Caki2 (cell line): ENCODE measurements at places on chromosomes 7 and 10.

DNA sequence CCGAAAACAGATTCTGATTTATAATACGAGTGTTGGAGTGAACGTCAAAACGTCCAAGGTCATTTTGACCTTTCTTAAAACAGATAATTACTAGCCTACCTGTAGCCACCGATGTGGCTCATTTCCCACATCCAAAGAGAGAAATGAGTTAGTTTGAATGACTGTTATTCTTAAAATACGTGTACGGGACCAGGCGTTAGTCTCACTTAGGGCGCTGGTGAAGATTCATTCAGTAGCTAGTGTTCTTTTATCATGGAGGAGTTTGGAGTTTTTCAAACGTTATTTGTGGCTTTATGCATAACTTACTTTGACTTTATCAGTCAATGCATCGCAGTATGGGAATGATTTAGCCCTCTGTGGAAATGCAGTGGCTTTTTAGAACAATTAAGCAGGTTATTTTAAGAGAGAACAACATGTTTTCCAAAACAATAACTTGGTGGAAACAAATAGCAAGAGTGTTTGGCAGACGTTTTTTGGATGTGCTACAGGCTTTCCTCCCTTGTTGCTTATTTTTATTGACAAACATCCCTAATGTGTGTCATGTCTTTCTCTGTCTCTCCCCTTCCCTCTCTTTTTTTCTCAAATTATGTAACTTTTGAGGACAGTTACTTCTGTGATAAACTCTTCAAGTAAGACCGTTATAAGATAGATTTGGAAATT, 1.6 kb downstream of the BICC1 start:
- DNase-seq: no peak

DNA sequence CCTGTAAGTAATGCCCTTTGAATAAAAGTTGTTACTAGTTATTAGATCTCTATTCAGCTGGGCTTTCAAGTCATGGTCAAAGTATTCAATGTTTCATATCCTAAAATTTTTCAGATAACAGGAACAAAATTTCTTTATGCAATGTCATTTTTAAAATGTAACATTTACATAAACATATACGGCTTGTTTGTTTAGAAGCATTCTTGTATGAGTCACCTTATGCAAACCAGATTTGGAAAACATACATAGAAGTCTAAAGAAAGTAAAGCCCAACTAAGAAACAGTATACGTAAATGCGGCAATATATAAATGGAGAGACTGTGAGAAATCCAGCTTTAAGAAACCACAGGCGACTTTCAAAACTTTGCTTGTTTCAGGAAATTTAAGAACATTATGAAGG, 10.5 kb downstream of the TMEM168 start:
- no peak for DNase-seq

DNA sequence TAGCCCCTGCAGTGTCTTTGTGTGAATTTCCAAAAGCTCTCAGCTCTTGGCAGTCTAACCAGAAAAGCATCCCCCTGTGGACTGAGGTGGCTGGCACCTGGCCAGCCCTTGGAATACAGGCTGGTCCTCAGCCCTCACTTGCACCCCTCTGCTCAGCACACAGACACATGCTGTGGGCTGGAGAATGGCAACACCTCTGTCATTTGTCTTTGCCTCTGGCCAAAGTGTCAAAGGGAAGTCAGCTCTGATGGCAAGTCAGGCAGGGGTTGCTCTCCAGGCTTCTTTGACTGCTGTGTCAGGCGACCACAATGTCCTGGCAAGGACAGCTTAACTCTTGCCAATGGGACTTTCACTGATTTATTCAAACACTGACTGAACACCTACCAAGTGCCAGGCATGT, 724.8 kb downstream of the INHBA start:
- no peak for DNase-seq

DNA sequence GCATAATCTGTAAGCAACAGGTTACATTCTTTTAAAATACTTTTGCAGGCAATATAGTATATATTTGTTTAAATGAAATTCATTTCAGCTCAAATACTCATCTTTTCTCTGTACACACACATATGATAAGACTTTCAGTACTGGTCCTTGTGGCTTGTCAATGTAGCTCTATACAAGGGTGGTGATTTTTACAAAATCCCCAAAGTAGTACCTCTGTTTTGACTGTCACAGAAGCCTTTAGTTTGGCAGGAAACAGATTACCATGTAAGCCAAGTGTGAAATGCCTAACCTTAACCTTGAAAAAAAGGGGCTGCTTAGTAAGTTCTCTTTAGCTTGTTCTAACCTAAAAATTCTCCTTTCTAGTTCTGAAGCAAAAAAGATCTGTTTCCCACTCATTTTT, 87.9 kb downstream of the KCND2 start:
- DNase-seq: no peak

DNA sequence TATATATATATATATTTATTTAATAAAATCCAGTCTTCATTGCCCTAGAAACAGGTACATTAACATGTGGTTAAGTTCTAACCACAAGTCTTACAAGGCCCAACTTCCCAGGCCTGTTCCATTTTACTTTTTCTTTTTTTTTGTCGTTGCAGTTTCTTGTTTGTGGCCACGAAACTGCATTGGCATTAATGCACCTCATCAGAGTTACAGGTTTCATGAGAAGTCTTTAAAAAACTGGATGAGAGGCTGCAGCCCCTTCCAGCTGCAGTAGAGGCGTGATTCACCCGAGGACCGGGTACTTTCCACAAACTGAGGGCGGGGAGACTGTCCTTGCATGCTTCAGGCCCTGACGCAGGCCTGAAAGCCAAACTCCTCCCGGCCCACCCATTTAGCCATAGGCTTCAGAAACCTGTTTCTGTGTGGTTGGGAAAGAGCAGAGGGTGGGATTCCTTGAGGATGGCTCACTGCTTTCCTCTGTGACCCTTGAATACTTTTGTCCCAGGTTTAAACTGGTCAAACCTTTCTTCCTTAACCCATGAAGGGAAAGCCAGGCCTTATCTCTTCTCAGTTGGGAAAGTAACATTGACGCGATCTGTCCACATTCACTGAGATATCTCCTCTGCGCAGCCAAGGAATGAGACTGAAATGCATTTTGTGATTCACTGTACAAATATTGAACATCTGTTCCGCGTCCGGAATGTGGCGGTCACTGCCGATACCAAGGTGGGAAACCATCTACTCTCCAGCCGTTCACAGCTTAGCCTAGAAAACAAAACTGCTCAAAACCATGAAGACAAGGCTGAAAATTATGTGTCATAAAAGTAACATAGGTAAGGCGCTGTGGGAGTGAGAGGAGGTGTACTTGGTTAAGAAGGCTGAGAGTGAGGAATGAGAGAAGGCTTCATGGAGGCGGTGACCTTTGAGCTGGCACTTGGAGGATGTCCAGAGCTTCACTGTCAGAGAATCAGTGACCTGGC, 311.7 kb downstream of the GATA3 start:
- peak; percentile 99 for DNase-seq

- no peak for DNase-seq
Measured at GRCh38 chr10:47289921-47290320, 10.1 kb upstream of the GDF10 start.

GRCh38 chr10:101235766-101236165, 6.5 kb upstream of the LBX1 start:
- no peak for DNase-seq

DNA sequence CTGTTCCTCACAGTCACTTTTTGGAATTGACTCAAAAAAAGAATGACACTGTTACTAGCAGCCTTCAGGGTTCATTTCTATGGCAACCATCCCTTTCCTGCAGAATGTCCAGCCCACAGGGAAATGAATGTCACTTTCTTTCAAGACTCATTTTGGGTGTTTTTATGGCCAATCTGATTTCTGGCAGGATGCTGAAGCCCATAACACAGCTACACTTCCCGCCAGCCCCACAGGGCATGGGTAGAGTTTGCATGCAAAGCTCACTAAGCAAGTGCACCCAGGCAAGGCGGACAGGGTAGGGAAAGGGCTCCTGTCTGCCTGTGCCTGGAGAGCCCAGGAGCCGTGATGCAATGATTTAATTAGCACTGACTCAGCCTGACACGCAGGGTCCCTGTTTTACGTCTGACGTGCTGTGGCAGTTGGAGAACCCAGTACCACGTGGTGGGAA, 26.1 kb upstream of the GPAM start:
- no peak for DNase-seq

DNA sequence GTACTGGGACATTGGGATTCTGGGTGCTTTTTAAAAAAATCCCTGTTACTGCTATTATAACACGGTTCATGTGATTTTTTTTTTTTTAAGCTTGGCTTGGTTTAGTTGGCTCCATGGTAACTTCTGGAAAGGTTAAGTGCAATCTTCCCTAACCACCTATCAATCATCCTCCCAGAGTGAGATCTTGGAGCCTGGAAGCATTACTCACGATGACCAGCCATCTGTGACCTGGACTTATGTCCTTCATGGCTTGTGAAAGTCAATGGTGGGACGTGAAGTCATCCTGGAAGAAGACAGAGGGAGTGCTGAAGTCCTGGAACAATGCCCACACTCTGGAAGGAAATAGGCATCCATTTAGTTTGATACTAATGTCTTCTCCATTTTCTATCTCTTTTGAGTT, 135.5 kb upstream of the FRMD4A start:
- peak; percentile 95 for DNase-seq

DNA sequence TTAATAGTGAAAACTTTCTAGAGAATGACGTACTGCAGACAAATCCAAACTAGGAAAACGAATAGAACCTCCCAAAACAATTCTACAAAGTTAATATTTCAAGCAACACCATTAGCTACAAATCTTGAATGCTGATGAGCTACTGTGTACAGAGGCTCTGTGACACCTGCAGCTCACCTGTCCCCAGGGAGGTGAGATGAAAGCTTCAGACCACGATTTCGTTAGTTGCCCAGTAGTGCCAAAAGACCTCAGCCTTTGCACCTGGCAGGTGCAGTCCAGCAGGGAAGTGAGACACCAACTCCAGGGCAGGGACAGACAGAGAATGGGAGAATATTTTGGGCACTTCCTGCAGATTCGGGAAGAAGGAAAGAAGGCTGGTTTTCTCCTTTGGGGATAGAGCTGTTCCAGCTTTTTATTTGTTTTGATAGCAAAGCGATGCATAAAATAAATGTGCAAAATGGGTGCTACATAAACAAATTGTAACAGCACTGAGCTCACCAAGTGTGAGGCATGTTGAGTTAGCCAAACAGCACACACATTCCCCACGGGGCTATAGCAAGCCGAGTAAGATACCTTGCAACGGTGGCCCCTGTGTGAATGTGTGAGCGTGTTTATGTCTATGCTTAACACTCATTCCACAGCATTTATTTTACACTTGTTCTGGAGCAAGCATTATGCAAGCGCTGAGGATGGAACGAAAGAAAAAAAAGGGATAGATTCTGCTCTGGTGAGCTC, 1024.8 kb upstream of the AUTS2 start:
- DNase-seq: no peak

GRCh38 chr10:2913474-2913873, 153.9 kb upstream of the PFKP start:
- DNase-seq: peak; percentile 30

DNA sequence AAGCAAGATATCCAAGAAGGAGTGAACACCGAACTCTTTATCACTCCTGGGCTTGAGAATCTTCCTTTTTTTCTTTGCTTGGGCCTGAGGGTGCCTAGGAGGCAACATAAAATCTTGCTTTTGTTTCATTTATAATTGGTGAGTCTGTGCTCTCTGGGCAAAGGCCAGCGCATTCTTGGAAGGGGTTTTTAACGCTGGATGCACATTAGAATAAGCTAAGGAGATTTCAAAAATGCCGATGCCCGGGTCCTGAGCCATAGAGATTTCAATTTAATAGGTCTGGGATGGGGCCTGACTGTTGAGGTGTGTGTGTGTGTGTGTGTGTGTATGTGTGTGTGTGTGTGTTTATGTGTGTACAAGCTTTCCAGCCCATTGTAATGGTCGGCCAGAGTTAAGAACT, 62.0 kb upstream of the SORCS3 start:
- DNase-seq: no peak

DNA sequence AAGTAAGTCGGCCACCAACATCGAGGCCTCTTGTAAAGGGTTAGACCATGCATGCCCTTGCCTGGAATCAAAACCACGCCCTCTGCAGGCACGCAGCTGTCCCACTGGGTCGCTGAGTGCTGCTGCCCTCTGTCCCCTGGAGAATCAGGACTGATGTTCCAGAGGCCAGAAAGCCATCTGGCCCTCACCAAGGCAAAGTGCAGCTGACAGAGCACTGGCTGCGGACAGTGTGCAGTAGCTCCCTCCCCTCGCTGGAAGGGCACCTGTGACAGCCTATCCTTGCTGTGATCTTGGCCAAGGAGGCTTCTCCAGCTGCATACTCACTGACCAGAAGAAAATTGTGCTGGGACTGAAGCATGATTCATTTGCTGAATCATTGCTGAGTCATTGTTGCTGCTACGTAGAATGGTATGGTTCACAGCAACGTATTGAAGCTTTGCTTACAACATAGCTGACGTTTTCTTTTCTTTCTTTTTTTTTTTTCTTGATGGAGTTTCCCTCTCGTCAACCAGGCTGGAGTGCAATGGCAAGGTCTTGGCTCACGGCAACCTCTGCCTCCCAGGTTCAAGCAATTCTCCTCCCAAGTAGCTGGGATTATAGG, 30.4 kb downstream of the DDC start:
- peak; percentile 98 for DNase-seq

- DNase-seq: no peak
Measured at GRCh38 chr10:130636313-130636930, 500.2 kb downstream of the GLRX3 start.

DNA sequence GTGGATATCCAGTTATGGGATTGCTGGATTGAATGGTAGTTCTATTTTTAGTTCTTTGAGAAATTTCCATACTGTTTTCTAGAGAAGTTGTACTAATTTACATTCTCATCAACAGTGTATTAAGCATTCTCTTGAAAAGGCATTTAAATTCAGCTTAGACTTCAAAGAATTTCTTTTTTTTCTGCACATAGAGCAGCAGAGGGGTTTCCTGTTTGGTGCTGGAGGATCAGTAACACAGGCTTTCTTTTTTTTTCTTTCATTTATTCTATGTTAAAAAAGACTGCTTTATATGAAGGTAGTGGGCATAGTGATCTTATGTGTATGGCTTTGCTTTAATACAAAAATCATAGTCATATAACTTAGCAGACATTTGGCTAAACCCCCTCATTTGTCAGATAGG, 47.6 kb upstream of the TARP start:
- no peak for DNase-seq

GRCh38 chr7:55075464-55076021, 56.7 kb downstream of the EGFR start:
- DNase-seq: no peak

DNA sequence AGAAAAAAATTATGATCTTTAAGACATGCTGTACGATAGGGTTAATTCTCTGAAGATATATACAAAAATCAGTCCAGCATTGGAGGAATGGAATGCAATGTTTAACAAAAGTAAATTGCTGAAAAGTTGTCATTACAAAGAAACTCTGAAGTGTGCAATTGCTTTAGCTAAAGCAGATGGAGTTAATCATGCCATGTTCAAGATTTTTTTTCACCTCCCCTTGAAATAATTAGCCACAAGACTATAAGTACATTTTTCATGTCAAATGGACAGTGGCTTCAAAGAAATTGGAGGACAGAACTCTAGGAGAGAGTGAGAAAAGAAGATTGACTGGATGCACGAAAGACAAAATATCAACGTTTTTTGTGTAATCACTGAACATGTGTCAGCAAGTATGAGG, 63.1 kb upstream of the MEOX2 start:
- no peak for DNase-seq

GRCh38 chr10:6607182-6607581, 27.1 kb upstream of the PRKCQ start:
- DNase-seq: no peak
